Vagina (tissue), 2 donors: ENCODE measurements at places on chromosomes 4 and X. TPM values are rescaled to one million over a fixed set of nuclear protein-coding genes. Genes with fewer than 3 reads are reported as not detected.

GRCh38 chr4:139808808-139809756, 143.5 kb downstream of the MGST2 start:
- no peak for DNase-seq

GRCh38 chr4:61376301-61376700, 176.2 kb downstream of the ADGRL3 start:
- DNase-seq: no peak

DNA sequence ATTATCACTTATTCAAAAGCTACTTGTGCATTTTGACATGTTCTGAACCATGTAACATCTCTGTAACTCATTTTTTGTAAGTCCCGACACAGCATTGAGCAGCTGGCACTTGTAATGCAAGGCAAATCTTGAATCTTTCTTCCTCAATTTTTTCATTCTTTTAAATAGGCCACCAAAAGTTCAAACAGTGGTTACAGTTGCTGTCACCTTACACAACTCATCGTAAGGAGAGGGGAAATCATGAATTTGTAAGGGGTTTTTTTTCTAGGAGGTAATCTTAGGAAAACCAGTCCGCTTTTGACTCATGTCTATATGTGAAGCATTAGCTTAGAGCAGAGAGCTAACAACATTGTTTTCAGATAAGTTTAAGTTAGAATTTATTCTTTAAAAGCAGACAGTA, 124.5 kb downstream of the PDLIM5 start:
- no peak for DNase-seq

MAP9 gene
- total RNA-seq: 3.4 TPM

DNA sequence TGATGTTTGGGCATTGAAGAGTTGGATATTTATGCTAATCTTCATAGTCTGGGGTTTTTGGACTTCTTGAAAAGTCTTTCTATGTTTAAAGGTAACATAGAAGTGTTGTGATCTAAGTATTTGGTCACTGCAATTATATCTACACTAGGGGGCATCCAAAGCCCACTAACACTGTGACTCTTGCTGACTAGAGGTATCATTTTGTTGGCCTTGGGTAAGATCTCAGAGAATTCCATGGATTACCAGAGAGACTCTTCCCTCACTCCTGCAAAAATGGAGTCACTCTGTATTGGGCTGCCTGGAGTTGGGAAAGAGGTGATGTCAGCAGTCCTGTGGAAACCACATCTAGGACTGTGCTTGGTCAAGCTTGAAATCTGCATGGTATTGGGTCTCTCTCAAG, 1077.6 kb downstream of the FAM133A start:
- DNase-seq: no peak

- DNase-seq: no peak
These were observed 43.5 kb upstream of the SERTM2 start for GRCh38 chrX:111467896-111468295.

ASB5 gene
- 5.9 TPM for total RNA-seq

NCBP2L gene
- not detected for total RNA-seq

- DNase-seq: no peak
These were observed 136.1 kb upstream of the STIM2 start for GRCh38 chr4:26724534-26724933.

GRCh38 chrX:48711929-48712505, 15.5 kb downstream of the SUV39H1 start:
- no peak for DNase-seq

KLHL13 gene
- total RNA-seq: 10.6 TPM

- no peak for DNase-seq
These were observed 89.8 kb downstream of the FAM193A start for GRCh38 chr4:2626231-2626630.

DNA sequence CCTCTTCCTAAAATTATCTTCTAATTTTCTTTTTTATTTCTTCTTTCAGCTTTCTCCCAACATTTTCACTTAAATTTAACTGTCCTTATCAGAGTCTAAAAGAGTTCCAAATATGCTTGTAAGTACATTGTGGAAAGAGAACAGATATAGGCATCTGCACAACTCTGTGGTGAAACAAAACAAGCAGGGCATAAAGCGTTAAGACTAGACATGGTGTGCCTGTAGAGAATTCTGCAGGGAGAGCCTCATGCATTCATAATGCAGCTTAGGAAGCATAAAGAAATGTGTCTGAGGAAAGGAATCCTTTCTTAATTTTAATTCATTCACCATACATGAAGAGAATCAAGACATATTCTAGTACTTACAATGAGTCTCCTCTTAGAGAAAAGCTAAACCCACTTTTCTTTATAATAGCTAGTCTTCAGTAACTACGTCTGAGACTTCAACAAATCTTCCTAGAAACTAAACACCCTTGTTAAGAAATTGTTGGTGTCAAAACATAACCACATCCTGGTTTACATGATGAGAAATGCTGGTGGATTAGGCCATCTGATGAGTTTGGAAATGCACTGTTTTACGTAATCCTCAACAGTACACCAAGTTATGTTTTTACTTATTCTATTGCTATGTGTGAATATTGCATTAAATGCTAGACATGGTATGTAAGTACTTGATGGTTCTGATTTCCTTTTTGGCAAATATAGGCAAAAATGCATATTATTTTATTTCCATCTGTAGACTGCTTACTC, 307.8 kb upstream of the GIMD1 start:
- no peak for DNase-seq

GRCh38 chr4:1115528-1116293, 2.3 kb upstream of the RNF212 start:
- DNase-seq: no peak

DNA sequence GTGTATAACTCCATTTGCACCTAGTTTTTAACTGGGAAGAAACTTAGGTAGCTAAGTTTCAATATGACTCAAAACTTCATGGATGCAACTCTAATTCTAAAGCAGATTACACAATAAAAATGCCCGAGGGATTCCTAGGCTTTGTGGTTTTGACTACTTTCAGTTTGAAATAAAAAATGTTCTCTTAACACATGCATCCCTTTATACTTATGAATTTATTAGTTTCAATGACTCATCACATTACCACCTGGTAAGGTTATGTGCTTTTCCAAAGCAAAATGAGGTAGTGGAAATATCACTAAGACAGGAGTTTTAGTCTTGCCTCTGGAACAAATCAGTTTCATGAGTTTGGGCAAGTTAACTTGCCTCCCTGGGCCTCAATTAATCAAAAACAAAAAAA, 125.5 kb downstream of the OPHN1 start:
- no peak for DNase-seq

DNA sequence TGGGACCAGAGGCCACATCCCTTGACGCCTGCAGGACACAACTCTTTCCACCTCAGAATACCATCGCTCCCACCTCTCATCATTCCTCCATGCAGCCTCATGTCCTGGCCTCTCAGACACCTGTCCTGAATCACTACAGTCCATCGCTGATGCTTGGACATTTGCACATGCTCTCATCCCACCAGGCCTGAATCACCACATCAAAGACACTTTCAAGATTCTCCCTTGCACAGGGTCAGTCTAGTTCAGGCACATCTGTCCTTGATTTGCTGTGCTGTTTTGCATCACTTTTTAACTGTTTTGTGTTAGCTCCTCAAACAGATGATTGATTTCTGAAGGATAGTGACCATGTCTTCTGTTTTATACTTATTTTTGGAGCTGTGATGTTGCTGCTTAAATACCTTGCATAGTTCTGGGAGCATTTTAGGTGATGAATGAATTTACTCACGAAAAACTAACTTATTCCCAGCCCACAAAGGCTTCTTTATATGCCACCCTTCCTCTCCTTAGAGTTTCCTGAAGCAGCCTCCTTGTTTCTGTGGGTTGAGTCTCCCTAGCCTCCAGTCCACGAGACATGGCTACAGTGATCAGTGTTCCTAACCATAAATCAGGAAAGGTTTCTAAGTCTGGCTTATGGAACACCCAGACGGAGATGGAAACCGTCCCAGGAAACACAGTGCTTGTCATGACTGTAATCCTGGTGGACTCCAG, 2.6 kb downstream of the FAM114A1 start:
- no peak for DNase-seq

SPANXN4 gene
- not detected for total RNA-seq

GRCh38 chr4:120630427-120630826, 292.1 kb downstream of the PRDM5 start:
- DNase-seq: no peak

DDX53 gene
- total RNA-seq: not detected

- no peak for DNase-seq
These were observed 72.6 kb upstream of the ADAMTS3 start for GRCh38 chr4:72641611-72642010.

GRCh38 chrX:12360986-12361598, 222.8 kb downstream of the FRMPD4 start:
- DNase-seq: no peak

POU3F4 gene
- not detected for total RNA-seq

DNA sequence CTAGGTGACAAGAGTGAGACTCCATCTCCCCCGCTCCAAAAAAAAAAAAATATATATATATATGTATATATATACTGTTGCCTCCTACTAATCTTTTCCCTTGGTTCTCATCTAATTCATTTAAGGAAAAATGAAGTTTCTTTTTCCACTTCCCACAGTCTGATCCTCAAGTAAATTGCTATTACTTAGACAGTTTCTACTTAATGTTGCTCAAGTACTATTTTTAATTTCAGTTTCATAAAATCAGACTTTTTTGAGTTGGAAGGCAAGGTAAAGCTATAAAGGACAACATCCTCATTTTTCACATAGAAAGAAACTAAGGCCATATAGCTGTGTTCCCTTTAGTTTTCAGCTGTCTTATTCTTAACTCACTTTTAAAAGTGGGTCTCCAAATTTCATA, 5.8 kb downstream of the RXFP1 start:
- DNase-seq: no peak

- DNase-seq: no peak
These were observed 35.1 kb upstream of the PPP2R3B start for GRCh38 chrX:421646-422391.

DNA sequence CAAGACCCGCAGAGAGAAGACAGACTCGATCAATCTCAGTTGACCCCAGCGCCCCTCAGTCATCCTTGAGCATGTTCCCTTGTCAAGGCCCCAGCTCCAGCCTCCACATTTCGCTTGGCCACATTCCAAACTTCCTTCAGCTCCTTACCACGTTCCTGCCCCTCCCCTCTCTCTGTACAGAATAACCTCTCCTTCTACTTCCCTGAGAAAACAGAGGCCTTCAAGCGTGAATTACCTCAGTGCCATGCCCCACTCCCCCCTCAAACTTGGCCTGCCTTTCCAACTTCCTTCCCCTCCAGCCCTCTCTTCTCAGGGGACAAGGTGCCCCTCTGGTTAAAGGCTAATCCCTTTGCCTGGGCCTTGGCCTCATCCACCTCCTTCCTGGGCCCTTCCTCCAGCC, 3.2 kb upstream of the RIPPLY1 start:
- no peak for DNase-seq

NAA11 gene
- total RNA-seq: not detected

DNA sequence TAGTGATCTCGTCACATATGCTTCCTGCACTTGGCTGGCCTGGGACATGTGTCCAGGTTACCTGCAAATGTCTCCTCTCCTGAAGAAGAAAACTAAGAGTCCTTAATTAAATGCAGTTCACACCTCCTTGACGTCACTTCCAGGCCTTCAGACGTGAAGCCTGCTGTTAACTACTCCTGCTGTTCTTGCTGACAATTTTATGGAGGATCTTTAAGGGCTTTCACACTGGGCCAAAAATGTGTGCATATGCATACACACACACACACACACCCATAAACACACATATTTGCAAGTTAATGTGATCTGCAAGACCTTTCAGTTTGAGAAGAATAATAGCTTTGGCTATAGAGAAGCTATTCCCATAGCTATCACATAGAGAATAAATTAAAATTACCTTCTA, 267.9 kb downstream of the AFF2 start:
- no peak for DNase-seq

DNA sequence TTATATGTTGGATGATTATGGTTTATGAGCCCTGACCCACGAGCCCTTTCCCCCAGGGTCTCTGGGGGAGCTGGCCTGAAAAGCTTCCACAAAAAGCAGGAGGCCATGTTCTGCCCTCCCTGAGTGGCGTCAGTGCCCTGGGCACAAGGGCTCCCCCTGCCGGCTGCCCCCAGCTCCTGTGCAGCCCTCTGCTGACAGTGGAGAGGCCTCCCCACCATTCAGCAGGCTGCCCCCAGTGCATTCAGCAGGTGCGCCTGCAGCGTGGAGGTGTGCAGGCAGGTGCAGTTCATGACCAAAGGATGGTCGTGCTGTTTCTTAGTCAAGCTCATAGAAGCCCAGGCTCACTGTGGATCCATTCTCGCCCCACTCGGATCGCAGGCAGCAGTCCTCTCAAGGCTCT, 12.5 kb upstream of the S100P start:
- DNase-seq: no peak

GRCh38 chr4:151329217-151330007, 4.0 kb upstream of the SH3D19 start:
- no peak for DNase-seq

- DNase-seq: no peak
These were observed 20.4 kb upstream of the SH3KBP1 start for GRCh38 chrX:19907794-19908193.

CENPE gene
- 2.2 TPM for total RNA-seq

PRSS12 gene
- 15.0 TPM for total RNA-seq

GRCh38 chr4:168759959-168760527, 250.0 kb downstream of the CBR4 start:
- DNase-seq: no peak

GRCh38 chr4:134691915-134692314, 490.3 kb upstream of the PABPC4L start:
- DNase-seq: no peak

DNA sequence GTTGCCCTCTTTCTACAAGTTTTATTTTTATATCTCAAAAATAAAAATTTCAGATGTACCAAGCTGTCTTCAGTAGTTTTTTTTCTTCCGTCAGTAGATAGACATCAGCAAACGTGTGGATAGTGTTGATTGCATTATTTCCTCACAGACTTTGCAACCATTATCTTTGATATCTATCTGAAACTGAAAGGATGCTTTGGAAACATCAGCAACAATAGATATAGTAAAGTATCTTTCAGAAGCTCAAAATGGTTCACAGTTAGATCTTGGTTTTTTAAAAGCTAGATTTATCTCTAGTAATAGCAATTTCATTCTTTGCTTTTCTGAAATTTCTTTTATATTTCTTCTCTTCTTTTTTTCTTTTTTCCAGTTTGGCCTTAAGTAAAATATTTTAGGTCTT, 246.9 kb upstream of the PCDH7 start:
- no peak for DNase-seq

GRCh38 chr4:166499820-166500219, 626.8 kb downstream of the TLL1 start:
- DNase-seq: no peak

ADAMTS3 gene
- 2.7 TPM for total RNA-seq

DNA sequence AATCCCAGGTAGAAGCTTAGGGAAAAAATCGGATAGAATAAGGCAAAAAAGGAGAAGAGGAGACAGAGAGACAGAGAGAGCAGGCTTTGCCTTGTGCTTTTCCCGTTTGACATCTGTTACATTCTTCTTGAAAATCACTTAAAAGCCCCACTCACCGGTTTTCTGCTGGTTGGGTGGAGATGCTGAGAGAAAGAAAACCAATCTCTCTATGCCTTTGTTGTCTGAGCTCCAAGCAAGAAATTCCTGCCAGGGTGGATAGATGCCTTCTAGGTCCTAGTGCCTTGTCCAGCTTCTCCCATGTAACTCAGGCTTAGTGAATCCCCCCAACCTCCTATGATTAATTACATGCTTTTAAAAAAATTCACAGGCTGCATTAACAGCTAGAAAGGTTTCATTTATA, at the start of gene DCX:
DCX (minus strand) TSS at position 210 of the 400 bp plus-strand sequence. CDS start 1,794 bp downstream, outside the sequence.
- DNase-seq: no peak

GRCh38 chrX:23332101-23332887, 2.4 kb upstream of the PTCHD1 start:
- no peak for DNase-seq

RAB41 gene
- not detected for total RNA-seq
